ENCODE measurements at places on chromosomes 7 and 10.
A peak's percentile ranks its signal among the peaks of the same experiment; 100 is the strongest.

DNA sequence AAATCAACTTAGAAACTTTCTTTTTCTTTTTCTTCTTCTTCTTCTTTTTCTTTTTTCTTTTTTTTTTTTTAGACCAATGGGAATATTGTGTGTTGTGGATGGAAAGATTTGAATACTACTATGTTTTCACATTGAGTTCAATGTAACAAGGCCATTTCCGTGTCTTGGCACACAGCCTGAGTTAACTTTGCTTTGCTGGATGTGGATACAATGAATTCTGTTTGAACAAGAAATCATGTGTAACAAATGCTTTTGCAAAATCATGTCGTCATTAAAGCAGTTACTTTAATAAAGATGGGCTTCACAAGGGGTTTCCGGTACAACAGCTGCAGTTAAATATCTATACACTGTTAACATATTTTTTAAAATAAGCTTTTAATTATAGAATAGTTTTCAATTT, 13.5 kb upstream of the ENTPD1 start:
- DNase-seq, result peak; percentile 47

GRCh38 chr10:4043897-4044665, 259.1 kb upstream of the KLF6 start:
- DNase-seq, result no peak

GRCh38 chr7:124152859-124153692, 120.2 kb upstream of the TMEM229A start:
- DNase-seq, result peak; percentile 17

DNA sequence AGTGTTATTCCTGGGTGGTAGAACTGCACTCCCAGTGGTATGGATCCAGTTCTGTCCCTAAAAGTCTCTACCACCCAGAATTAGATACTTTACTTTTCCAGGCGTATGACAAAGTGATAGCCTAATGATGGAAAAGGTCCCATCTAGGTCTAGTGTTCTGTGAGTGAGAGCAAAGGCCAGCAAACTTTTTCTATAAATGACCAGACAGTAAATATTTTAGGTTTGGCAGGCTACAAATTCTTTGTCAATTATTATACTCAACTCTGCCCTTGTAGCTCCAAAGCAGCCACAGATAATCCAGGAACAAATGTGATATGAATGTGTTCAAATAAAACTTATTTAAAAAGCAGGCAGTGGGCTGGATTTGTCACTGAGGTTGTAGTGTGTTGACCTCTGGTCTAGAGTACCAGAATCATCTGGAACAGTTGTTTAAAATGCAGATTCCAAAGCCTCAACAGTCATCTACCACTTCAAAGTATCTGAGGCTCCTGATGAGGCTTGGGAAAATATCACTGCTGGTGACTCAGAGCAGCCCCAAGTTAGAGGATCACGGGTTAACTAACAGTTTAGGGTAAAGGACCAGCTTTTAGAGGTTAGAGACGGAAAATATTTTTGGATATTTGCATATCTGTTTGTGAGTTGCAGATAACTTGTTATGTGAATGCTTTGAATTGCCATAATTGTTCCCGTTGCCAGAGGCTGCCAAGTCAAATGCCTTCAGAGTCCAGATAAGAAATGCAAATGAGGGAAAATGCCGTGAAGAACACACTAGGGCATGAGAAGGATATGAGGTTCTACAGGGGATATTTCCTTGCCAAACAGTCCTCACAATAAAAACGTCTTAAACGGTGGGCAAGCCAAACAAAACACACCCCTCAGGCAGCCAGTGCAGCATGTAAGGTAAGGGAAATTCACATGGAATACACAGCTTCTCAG, 19.4 kb downstream of the NRAP start:
- DNase-seq, result no peak

- DNase-seq, result peak; percentile 7
Measured at GRCh38 chr10:112954974-112955581, 5.0 kb downstream of the TCF7L2 start.

- no peak for DNase-seq
Measured at GRCh38 chr7:131218727-131219128, 108.9 kb upstream of the MKLN1 start.

DNA sequence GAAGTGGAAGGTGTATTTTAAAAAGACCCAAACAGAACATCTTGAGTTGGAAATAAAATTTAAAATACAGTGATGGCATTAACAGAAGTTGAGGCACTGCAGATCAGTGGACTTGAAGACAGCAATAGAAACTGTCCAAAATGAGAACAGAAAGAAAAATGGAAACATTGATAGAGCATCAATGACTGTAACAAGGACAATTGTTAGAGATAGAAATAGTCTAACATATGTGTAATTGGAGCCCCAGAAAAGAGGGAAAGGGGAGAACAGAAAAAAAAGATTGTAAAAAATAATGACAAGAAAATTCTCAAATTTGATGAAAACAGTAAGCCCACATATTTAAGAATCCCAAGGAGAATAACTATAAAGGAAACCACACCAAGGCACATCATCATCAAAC, 29.4 kb downstream of the VKORC1L1 start:
- no peak for DNase-seq

DNA sequence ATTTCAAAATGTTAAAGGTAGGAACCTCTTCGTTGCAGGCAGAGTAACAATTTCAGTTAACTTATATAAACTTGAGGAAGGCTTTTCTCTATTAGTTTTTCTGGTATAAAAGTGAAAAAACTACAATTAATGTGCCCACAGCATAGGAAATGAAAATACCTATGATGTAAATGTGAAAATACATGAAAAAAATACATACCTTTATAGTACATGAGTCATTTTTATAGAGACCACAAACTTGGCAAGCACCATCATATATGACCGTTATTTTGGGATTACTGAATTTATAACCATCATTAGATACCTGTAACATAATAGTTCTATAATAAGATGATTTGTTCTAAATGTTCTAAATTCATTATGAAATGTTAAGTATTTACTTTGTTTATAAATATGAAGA, 42.7 kb downstream of the VWDE start:
- no peak for DNase-seq

GRCh38 chr10:113390896-113391295, 162.0 kb upstream of the HABP2 start:
- DNase-seq, result no peak

DNA sequence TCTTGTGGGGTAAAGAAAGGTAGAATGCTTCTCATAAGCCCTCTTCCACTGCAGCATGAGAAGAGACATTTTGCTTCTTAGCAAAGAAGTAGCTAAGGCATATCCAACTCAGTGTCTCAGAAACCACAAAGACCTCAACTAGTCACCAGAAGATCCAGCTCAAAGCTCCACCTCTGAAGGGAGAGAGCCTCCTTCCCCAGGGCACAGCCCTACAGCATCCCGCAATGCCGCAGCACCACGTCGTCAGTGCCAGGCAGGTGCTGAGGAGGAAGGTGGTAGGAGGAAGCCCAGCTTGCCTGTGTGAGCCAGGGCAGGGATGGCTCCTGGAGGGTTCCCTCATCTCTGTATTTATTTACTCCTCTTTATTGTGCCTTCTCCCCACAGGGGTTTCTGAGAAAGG, 385.6 kb upstream of the NPVF start:
- no peak for DNase-seq

GRCh38 chr7:50336894-50337703, 32.6 kb downstream of the IKZF1 start:
- DNase-seq, result no peak

- peak; percentile 36 for DNase-seq
Measured at GRCh38 chr7:80078159-80078731, 56.4 kb upstream of the GNAI1 start.

GRCh38 chr7:34719636-34720035, 61.6 kb downstream of the NPSR1 start:
- DNase-seq, result no peak

- no peak for DNase-seq
Measured at GRCh38 chr7:11792166-11792565, 39.8 kb downstream of the THSD7A start.
